ENCODE measurements at places on chromosomes 5 and 9.

- no peak for DNase-seq
Measured at GRCh38 chr9:107404161-107404560, 85.4 kb downstream of the KLF4 start.

DNA sequence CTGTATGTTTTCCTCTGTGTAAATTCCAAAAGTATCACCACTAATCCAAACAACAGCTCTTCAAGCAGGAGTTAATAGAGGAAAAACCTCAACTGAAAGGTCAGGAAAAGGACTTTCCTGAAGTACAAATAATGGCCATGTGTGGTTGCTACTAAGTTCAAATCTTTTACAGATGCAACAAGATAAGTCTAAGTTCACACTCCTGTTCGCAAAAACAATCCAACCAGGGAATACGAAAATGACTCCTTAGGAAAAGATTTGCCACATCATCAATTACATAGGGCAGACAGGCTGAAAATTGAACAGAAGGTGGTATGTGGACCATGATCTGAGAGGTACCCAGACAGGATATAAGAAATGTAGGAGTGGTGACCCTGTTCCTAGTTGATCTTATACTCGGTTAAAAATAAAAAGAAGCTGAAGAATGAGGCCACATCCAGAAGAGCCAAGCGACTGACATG lies 210.2 kb downstream of the TSSK1B start:
- no peak for DNase-seq

DNA sequence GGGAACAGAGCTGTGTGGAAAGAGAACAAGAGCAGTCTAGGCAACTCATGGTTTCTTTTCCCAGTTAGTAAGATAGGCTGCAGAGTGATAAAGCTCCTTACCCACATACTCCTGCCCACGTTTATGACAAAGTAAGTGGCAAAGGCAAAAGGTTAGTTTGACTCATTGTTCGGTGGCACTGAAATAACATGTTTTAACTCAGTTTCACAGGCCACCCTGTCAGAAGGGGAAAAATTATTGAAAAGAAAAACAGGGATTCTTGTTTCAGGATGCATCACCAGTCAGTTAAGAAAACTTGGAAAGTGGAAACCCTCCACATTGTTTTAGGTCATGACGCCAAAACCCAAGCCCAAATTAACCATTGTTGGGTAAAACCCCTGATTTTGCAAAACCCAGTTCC lies 22.3 kb upstream of the DAB2 start:
- DNase-seq = no peak

GRCh38 chr9:132384376-132384775 lies 22.3 kb downstream of the TTF1 start:
- DNase-seq = no peak

DNA sequence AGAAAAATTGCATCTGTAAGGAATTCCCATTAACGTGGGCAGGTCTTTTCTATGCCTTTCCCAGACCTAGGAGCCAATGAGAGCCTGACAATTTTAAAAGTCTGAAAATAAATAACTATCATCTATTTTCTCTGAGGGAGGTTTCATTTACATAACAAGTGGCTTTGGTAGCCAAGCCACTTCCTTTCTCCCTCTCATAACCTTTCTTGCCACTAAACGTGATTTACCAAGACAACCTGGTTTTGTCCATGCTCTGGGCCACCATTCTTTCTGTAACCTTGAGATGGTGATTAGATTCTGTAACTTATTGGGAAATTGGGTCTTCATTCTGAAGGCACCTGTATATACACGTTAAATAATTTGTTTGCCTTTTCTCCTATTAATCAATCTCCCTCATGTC lies 1046.9 kb downstream of the CDH12 start:
- DNase-seq = no peak

DNA sequence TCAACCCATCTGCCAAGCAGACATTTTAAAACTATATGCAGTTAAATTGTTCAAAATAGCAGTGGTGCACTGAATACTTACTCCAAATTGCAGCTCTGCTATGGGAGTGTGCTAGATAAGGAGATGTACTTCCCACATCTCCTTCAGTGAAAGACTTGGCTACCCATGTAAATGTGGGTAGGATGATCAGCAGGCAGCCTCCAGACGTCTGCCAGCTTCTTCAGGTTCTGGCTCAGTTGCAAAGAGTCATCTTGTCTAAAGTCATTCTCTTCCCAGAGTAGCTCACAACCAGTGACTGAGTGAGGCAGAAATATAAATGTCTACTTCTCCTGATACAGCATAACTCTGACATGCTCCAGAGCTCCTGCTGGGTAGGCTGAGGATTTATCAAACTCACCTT lies 1050.0 kb upstream of the CDH10 start:
- no peak for DNase-seq

- no peak for DNase-seq
Measured at GRCh38 chr5:128706269-128706668, 168.2 kb upstream of the FBN2 start.

- no peak for DNase-seq
Measured at GRCh38 chr9:37675661-37676060, 24.9 kb downstream of the FRMPD1 start.

DNA sequence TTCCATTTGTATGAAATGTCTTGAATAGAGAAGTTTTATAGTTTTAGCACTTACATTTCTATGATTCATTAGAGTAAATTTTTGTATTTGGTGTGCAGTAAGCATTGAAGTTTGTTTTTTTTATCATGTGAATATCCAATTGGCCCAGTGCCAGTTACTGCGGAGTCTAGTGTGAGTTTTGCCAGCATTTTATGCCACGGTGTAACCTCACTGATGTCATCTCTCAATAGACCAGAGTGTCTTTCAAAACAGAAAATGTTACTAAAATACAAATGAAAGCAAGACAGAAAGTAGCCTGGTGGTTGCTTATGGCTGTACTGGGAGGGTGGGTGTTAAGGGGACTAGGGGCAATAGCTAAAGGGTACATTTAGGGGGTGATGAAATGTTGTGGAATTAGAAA lies 62.8 kb downstream of the IPPK start:
- DNase-seq = no peak

GRCh38 chr5:119583684-119584083 lies 45.7 kb upstream of the FAM170A start:
- DNase-seq = no peak

- DNase-seq = no peak
Measured at GRCh38 chr9:35193762-35194161, 32.0 kb downstream of the UNC13B start.

DNA sequence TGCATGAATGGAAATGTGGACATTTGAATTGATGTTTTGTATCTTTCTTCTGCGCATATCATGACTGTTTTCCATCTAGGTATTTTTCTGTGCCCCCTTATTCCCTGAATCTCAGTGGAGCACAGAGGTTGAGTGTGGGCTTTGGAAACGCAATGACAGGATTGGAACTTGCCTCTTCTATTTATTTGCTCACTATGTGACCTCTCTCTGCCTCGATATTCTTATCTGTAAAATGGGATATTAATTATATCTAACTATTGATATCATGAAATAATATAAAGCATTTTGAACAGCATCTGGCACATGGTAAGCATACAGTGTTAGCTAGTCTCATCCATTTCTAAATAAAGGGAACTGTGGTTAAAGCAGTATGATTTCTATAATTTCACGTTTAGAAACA lies 26.0 kb downstream of the HABP4 start:
- DNase-seq = no peak

DNA sequence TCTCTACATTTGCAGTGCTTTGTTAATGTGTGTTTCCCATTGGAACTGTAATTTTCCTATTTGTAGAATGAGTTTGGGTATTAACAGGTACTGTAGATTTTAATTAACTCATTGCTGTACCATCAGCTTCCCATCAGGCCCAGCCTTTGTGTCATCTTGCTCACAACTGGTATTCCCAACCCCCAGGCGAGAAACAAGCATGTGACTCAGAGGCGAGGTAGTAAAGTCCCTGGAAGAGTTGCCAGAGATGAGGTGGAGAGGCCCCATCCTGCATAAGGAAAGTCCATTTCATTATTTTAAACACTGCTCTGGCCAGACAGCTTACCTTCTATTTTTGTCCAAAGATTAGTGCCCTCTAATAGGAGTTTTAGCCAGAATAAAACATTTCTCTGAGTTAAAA lies 29.9 kb downstream of the ADCY2 start:
- no peak for DNase-seq

All from CD4-positive, alpha-beta T cell treated with Interleukin-17A for 4 hours (primary cell).